AML-193 (cell line): ENCODE measurements at places on chromosomes 4 and X.

DNA sequence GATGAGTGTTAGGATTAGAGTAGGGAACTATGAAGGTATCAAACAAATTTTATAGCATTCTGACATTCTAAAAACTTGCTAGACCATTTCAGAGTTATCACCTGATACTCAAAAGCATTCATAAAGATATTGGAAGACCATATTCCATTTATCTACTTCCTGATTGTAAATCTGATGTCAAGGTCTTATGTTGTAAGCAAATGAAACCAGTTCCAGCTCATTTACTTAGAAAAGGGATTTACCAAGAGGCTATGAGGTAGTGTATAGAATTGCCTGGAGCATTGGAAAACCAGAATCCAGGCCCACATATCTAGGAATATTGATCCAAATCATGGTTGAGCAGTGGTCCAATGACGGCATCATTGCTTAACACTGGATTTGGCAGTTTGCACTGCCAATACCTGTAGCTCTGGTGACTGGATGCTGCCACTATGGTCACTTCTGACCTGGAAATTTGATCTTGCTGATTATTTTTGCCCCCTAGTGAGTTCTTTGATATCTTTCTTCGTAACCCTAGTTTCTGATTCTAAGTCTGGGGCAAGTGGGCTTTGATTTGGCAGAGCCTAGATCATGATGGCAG lies 25.4 kb downstream of the ARFIP1 start:
- no peak for DNase-seq

- DNase-seq = no peak
Observed at GRCh38 chr4:137198791-137199190, 333.5 kb downstream of the PCDH18 start.

GRCh38 chr4:47390428-47391125 lies 72.9 kb downstream of the COMMD8 start:
- no peak for DNase-seq

DNA sequence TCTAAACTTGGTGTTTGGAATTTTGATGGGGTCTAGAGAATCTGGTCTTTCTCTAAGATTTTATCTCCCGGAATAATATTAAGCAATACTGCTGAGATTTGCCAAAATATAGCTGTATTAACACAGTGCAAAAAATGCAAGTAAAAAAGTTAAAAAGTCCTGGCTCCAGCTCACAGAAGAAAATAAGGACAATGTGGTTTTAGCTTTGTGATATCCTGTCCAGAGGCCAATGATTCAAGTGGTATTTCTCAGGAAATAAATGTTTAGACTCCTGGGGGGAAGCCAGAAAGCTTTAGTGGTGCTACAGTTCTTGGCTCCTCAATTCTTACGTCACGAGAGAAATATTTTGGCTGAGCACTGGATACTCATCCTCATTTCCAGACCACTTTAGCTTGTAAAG lies 40.9 kb upstream of the IL13RA2 start:
- no peak for DNase-seq

DNA sequence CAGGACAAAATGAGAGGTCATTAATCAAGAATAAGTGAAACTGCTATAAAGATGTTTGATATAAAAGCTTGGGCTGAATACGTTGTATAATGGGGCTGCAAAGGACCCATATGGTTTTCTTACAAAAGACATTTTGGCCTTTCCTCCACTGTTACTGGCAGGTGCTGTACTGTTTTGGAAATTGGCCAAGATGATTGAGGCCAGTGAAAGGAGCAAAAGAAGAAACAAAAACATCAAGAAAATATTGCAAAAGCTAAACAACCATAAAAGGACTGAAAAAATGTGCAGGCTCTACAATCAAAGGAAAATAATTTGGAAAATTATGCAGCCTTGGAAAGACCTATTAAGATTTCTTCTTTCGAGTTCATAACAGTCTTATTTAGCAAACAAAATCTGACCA lies 222.2 kb upstream of the PPP1R2C start:
- no peak for DNase-seq

- DNase-seq = no peak
Observed at GRCh38 chr4:19248023-19248422, 1003.7 kb upstream of the SLIT2 start.

DNA sequence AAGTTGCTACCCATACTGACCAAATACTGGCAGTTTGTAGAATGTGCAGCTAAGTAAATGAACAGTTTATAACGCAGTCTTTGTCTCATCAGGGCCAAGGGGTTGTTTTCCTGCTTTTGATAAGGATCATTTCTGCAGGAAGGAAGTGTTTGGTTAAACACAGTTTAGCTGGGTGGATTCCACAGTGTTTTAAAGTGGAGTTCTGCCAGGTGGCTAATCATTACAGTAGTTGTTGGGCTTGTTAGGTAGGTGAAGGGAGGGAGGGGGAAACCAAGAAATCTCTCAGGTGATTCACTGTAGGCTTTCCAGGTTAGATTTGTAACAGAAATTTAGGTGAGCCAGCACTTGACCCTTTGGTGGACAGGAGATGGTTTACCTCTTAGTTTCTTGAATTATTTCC lies 58.1 kb downstream of the FNIP2 start:
- no peak for DNase-seq

DNA sequence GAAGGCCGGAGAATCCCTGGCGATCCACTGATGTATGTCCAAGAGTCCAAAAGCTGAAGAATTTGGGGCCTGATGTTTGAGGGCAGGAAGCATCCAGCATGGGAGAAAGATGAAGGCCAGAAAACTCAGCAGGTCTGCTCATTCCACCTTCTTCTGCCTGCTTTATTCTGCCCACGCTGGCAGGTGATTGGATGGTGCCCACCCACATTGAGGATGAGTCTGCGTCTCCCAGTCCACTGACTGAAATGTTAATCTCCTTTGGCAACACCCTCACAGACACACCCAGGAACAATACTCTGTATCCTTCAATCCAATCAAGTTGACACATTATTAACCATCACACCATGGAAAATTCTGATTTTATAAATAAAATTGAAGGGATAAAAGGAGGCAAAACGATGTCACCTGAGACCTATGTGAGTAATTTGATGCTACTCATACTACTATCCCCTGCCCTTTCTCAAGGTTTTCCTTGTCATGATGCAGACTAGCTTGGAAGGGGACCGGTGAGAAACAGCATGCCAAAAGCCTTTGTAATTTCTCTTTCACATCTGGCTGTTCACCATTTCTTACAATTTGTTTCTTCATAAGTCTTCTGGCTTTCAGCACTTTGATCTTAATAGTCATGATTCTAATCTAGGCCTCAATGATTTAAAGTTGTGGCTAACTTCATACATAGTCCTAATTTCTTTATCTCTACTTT lies 9.7 kb upstream of the PYURF start:
- DNase-seq = no peak

GRCh38 chr4:4880492-4880891 lies 21.0 kb downstream of the MSX1 start:
- no peak for DNase-seq

- no peak for DNase-seq
Observed at GRCh38 chr4:80171656-80172055, 25.6 kb upstream of the PRDM8 start.

GRCh38 chr4:117164338-117164737 lies 79.0 kb upstream of the TRAM1L1 start:
- DNase-seq = no peak

DNA sequence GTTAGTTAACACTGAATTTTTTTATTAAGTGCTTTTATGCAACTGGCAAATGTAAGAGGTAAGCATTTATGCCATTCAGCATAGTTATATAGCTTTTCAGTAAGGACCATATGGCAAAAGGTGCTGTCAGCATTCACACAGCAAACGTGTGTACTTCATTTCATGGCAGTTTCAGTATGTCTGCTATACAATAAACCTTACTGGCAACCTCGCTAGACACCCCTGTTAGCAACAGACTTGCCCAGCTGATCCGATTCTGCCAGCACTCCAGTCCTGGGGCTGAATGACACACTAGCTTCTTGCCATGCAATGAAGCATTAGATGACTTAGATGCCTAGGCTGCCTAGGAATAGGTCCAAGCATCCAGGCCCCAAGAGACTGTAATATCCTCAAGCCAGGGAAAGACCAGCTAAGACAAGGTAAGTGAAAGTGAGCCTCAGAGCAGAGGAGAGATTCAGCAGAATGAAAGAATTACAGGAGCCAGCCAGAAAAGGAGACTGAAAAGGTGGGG lies 47.3 kb upstream of the DOCK11 start:
- no peak for DNase-seq

GRCh38 chr4:38015886-38016515 lies 55.8 kb downstream of the PTTG2 start:
- DNase-seq = no peak

GRCh38 chr4:8547108-8547911 lies 32.9 kb upstream of the GPR78 start:
- peak; percentile 1 for DNase-seq

- no peak for DNase-seq
Observed at GRCh38 chrX:20130357-20130756, 11.3 kb downstream of the EIF1AX start.

DNA sequence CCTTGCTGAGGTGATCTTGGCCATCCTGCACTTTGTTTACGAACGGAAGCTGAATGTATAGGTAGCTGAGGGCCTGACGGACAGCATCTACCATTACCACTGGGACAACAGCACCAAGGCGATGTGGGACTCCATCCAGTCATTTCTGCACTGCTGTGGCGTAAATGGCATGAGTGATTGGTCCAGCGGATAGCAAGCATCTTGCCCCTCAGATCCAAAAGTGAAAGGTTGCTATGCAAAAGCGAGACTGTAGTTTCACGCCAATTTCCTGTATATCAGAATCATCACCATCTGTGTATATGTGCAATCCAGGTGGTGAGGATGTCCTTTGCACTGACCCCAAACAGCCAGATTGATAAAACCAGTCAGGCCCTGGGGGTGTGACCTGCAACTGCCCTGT lies 4.2 kb upstream of the PYURF start:
- no peak for DNase-seq

GRCh38 chr4:57943682-57944081 lies 833.5 kb upstream of the IGFBP7 start:
- DNase-seq = no peak

DNA sequence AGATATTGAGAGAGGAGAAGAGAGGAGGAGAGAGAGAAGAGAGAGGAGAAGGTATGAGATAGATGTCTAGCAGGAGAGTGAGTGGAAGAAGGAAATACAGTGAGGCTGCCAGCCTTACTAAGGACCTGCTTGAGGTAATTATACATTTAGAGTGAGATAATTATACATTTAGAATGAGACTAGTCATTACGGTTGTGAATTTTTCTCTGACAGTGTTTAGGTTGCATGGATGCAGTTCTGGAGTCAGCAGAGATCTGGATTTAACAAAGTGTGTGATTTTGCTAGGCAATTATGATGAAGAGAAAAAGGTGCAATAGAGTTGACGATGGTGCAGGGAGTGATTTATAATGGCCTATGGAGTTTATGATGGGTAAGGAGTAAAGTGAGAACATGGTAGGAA lies 187.1 kb upstream of the ARX start:
- DNase-seq = no peak

DNA sequence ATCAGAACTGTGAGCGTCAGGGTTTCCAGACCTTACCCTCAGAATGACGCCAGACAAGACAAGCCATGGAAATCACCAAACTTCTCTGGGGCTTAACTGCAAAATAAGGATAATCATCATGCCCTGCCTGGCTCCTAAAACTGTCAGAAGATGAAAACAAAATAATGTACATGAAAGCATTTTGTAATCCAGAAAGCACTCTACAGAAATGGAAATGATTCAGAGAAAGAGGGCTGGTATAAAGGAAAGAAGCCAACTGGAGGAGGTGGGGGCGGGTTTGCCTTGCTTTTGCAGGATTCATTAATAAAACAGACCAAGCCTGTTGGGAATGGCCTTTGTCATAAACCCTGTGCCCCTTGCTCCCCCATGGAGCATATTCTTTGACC lies 47.3 kb downstream of the SEPSECS start:
- DNase-seq = no peak
